ENCODE measurements at places on chromosomes 12 and 14.

DNA sequence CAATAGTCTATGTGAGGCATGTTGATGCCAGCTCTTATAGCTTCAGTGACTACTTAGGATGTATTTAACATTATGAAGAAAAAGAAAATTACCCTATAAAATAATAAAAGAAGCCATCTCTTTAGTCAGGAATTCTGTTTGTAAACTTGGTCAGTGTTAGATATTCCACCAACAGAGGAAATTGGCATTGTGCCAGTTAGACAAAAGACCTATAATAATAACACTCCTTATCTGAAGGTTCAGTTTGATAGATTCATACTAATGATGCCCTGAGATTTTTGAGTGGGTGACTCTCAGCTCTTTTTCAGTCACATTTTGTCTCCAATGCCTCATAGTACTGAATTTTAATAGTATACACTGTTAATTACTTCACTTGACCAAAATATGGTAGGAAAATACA, 6.6 kb downstream of the SYT10 start:
- DNase-seq, result no peak

DNA sequence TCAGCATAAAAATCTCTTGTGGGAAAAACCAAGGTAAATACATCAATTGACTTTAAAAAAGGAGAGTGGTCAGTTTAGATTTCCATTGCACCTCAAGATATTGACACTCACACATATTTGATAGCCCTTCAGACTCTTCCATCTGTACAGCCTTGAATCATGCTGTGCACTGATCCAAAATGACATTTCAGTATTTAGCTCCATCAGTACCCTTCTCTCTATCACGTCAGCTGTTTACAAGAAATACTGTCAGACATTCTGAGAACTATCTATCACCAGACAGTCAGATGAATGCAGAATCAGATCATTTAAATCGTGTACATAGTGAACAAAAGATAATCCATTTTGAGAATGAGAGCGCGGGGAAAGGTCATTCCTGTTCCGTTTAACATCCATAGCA, 511.9 kb downstream of the RPL10L start:
- no peak for DNase-seq

DNA sequence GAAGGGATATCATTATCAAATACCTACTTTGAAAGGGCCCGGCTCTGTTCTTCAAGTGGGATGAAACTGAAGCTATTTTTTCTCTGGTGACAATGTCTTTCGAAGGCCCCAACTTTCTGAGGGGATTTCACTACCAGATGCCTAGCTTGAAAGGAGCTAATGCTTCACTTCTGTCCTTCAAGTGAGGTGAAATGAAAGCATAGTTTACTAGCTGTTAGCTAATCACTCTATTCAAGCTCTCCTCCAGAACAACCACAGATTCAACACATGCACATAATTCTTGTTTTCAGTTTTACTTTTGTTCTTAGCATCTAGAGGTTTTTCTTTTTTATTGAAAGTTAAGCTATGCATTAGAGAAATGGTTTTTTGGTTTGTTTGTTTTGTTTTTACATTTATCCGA, 571.4 kb downstream of the NOVA1 start:
- no peak for DNase-seq

GRCh38 chr12:107369006-107369405, 275.7 kb upstream of the CRY1 start:
- DNase-seq, result no peak

- DNase-seq, result no peak
Measured at GRCh38 chr12:119644930-119645329, 23.0 kb upstream of the PRKAB1 start.

DNA sequence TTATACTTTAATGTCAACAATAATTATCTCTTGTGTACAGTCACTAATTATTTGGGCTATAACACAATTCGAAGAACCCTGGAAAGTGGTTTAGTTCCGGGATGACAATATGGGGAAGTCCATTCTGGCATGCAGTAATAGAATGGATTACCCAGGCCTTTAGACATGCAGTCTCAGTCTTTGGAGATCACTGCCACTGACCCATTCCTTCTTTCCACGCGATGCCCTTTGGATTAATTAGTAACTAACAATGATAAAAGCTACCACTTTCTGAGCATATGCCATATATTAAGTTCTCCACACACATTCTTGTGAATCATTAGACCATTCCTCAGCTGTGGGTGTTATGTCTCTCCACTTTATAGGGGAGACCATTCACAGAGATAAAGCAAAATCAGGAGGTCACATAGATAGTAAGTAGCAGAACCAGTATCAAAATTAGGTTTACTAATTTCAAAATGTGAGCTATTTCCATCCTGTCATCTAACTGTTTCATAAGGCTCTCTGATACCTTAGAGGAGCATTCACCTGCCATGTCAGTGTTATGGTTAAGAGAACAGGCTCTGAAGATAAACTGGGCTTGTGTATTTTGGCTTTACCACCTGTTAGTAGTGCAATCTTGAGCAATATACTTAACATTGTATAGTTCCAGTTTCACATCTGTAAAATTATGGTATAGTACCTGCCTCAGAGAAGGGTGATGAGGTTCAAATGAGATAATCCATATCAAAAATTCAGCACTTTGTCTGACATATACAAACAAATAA, 27.2 kb upstream of the KCNJ8 start:
- DNase-seq, result no peak

- DNase-seq, result no peak
Measured at GRCh38 chr14:47270715-47271114, 404.7 kb downstream of the MDGA2 start.

DNA sequence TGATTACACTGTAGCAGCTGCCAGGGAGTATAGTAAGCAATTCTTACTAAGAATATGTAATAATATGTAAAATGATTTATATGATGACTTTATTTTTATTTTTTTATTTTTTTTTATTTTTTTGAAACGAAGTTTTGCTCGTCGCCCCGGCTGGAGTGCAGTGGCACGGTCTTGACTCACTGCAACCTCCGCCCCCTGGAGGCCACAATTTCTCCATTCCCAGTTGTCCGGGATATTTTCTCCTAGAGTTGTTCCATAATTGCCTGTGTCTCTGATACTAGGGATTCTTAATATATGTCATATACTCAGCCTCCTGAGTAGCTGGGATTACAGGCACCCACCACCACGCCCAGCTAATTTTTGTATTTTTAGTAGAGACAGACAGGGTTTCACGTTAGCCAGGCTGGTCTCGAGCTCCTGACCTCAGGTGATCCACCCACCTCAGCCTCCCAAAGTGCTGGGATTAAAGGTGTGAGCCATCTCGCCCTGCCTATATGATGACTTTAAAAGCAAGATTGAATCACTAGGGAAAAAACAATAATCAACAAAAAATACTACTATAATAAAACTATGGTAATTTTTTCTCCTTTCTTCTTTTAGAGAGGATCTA, 12.2 kb upstream of the ITPR2 start:
- no peak for DNase-seq

- no peak for DNase-seq
Measured at GRCh38 chr14:55975281-55975910, 142.8 kb upstream of the PELI2 start.

GRCh38 chr12:121228919-121229665, 19.2 kb downstream of the P2RX4 start:
- DNase-seq, result no peak

- DNase-seq, result no peak
Measured at GRCh38 chr12:122823429-122823828, 11.8 kb upstream of the HIP1R start.

GRCh38 chr12:20487519-20487918, 119.2 kb downstream of the PDE3A start:
- DNase-seq, result no peak

DNA sequence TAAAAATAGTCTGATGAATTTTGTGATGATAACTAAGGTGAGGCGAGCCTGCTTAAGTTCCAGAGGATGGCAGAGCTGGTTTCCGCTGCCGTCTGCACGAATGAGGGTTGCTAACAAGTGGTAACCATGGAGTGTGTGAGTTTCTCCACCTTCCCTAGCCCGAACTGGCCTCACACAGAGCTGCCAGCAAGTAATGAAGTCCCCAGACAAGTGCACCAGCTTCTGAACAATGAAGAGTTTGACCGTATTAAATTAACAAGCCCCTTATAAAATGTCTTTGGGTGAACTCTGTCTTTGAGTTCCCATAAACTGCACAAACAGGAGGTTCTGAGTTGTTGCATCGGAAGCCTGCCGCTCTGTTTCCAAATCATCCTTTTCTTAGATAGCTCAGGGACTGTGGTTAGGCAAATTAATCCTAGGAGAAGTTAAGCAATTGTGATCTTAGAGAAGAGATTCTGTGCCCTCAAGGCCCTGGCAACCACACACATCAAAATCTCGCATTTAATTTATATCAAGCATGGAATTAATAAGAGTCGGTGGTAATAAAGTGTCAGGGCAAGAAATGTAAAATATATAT, 274.1 kb upstream of the DAAM1 start:
- no peak for DNase-seq

DNA sequence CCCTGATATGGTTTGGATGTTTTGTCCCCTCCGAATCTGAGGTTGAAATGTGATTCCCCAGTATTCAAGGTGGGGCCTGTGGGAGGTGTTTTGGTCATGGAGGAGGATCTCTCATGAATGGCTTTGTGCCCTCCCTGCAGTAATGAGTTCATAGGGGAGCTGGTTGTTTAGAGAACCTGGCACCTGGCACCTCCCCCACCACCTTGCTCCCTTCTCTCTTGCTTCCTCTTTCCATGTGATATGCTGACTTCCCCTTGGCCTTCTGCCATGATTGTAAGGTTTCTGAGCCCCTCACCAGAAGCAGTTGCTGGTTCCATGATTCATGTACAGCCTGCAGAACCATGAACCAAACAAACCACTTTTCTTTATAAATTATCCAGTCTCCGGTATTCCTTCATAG, 32.6 kb downstream of the CD163L1 start:
- no peak for DNase-seq

- no peak for DNase-seq
Measured at GRCh38 chr12:61694214-61694613, 566.0 kb upstream of the USP15 start.

- DNase-seq, result no peak
Measured at GRCh38 chr12:123614531-123614930, 12.6 kb downstream of the DDX55 start.

GRCh38 chr14:43449291-43449690, 1057.8 kb downstream of the FSCB start:
- no peak for DNase-seq

GRCh38 chr12:108547686-108548085, 13.3 kb downstream of the SART3 start:
- no peak for DNase-seq

DNA sequence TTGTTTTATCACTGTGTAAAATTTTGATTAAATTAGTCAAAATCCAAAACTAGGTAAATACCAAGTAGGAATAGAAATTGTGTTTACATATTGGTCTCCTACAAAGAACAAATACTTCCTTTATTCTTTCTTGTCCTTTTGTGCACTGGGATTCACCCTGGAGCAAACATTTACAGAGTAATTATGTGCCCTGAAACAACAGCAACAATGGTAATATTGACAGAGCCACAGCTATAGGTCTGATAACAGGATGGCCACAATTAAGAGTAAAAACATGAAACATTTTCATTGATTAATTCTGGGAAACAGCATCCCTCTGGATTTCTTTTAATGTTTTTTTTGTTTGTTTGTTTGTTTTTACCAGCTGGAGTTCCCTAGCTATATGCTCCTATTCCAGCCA, 61.2 kb downstream of the SLC38A6 start:
- DNase-seq, result no peak

DNA sequence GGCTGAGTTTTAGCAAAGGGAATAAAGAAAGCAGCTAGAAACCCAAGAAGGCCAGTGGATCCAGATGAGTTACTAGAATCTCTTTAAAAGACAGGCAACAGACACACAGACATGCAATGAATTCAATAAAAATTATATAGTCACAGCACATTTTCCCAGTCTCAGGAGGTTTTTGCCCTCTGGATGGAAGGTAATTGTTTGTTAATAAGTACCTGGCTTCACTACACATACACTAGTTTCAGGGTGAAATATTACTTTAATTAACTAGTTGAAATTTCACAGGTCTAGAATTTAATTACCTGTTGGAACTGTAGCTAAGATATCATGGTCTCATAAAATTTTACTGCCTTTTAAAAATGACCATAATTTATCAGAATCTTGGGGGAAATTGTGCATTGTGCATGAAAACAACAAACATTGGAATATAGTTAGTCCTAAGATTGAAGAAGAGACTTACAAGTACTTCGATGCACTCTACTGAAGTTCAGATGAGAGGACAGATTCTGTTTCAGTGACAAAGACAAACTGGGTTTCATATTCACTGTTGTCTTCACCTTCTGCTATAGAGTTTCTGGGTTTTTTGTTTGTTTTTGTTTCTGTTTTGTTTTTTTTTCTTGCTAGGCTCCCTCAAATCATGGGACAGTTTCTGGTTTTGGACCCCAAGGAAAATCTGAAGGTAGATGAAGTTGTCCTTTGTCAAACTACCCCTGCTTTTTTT, 277.0 kb upstream of the GARIN6 start:
- no peak for DNase-seq

GRCh38 chr12:88398031-88398430, 182.2 kb downstream of the KITLG start:
- no peak for DNase-seq

DNA sequence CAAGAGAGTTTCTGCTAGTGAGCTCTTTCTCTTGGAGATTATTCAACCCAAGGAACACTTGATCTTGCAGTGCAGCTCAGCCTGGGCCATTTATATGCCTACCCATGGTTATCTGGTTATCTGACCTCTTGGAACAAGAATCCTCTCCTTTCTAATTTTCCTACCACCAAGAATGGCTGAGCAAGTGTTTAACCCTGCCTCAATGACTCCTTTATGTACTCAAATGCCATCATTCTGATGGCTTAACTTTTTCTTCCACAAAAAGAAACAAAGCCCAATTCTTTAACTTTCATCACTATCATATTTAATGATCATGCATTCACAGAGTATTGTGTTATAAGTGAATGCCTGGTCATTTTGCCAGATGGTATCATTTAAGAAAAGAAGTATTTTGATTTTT, 67.8 kb downstream of the TMEM117 start:
- no peak for DNase-seq

DNA sequence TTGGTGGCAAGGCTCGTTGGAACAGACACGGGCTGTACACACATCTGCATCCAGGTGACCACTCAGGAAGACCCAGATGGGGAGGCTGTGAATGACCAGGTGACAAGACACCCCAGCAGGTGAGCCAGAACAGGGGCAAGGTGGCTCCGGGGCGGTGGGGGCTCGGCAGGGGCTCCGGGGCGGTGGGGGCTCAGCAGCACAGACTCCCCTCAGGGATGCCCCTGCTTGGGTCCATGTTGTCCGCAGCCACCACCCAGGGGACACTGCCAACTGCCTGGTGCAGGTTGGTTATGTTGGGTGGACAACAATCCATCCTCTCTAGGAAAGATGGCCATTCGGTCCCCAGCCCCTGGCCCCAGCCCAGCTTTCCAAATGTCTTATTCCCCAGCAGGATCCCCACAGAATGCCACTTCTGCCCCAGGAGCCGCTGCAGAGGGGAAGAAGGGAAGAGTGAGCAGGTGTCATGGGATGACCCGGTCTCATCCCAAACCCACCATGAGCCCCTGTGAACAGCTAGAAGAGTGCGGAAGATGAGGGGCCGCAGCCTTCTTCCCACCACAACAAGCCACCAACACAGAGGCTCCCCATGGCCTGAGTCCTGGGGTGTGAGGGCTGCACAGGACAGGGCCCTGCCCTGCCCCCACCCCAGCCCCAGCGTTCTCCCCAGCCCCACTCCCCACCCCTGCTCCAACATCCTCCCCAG, 31.4 kb upstream of the C14orf180 start:
- DNase-seq, result no peak

Measured in activated effector memory CD4-positive, alpha-beta T cell treated with anti-CD3 and anti-CD28 coated beads, Interleukin-2, amount 50 U/mL, for 16 hours (primary cell).